ENCODE measurements at places on chromosomes 2 and 18.

- DNase-seq = no peak
These were observed 20.8 kb downstream of the GAREM2 start for GRCh38 chr2:26193578-26194231.

DNA sequence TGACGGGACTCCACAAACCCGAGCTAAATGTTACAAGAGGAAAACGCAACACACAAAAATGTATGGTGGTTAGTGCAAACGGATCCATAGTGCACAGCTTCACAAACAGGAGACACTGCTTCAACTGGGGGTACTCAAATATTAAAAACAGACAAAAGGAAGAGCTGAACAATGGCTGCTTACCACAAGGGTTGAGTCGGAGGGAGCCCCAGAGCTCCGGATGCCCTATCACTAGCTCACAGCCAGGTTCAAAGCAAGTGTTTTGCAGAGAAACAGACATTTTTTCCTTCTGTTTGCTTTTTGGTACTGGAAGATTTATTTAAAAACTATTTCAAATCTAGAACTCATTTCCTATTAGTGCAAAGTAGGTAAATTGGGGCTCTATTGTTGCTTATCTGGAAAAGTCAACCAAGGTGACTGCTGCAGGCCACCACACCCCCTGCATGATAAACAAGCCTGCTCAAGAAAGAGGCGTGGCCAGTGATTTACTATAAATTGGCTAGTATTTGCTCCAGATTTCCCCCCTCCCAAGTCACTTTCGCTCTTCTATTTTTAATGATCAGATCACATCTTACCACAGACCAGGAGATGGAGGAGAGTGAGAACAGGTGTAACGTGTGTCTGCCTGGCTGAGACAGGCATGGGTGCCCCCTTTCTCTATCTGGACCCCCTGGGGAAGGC lies 46.5 kb downstream of the ZAP70 start:
- DNase-seq = no peak

GRCh38 chr2:142615876-142616275 lies 261.6 kb upstream of the KYNU start:
- no peak for DNase-seq

DNA sequence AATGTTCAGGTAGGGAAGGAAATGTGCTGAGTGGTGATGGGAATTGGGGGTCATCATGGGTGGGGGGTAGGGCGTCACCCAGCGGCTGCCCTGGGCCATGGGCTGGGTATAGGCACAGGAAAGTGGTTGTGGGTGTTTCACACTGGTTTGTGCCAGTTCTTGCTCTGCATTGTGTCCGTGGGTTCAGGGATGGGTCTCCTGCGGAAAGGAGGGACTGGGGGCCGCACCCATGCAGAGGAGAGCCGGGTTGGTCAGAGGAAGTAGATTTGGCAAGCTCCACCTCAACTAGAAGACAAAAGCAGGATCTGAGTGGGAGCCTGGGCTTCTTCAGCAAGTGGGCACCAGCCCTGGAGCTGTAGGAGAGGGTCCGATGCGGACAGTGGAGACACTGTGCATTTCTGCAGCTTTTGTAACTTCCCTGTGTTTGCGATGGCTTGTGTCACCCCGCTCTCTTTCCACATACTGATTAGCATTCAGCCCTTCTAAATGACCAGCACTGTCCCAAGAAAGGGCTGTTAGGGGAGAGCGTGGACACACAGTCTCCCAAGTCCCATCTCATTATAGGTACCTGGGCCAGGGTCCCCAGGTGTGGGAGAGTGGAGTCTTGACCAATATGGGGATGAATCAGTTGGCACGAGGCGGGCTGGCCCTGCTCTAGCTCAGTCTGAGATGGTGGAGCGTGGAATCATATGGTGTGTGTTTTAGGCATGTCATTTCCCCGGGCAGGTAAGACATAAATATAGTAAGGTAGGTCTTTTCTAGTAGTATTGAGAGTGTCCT lies 67.2 kb downstream of the LRRFIP1 start:
- no peak for DNase-seq

DNA sequence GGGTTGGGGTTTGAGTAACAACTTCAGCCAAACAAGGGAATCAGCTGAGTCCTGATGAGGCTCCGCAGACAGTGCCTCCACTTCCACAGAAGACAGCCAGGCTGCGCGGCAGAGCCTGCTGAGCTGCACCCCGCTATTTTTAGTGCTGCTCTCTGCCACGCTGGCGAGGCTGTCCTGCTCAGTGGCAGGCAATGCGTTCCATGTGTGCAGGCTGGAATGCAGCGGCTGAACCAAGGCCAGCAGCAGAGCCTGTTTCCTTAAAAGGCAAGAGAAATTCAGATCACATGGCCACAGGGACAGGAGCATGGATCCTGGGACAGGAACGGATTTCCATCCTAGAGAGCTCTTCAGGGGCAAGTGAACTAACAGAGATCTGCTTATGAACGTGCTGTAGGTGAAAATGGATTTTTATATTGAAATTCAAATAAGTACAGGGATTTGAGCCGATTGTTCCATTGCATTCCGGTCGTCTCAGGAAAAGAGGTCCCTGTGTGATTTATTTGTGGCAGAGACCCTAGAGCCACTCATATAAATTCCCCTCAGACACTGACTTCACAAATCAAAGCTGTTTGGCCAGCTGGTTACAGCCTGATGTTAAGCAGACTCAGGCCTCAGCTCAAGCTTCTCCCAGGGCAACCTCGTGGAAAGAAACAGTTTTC lies 98.7 kb downstream of the COL6A3 start:
- DNase-seq = no peak

GRCh38 chr2:152930501-152930900 lies 212.1 kb downstream of the ARL6IP6 start:
- DNase-seq = no peak

- no peak for DNase-seq
These were observed 32.7 kb upstream of the MAP4K3 start for GRCh38 chr2:39469807-39470206.

DNA sequence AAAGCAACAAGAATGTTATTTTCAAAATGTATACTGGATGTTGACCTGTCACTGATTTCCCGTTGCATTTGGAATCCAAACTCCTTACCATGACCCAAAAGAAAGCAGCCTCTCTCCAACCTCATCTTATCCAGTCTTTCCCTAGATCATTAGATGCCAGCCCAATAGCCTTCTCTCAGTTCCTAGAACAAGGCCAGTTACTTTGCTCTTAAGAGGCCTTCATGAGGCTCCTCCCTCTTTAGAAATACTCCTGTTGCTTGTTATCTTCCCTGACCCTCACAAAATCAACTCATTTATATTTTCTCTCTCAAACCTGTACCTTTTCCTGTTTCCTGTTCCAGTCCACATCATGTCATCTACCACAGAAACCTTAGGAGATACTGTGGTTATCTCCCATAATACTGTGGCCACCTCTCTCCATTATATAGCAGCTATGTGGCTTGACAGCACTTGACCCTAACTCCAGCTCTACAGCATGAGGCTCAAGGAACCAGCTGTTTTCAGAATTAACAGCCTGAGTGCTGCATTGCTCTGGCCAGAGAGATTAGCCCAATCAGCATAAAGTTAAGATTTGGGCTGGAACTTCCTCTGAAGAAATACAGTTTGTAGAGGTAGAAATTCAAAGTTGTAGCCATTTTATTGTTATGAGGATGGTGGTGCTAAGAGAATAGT lies 22.8 kb downstream of the SRBD1 start:
- DNase-seq = no peak

- no peak for DNase-seq
These were observed 27.6 kb downstream of the SLC1A4 start for GRCh38 chr2:65016789-65017188.

GRCh38 chr2:135600915-135601314 lies 69.6 kb downstream of the R3HDM1 start:
- DNase-seq = no peak

Measured in activated CD4-positive, alpha-beta T cell treated with anti-CD3 and anti-CD28 coated beads, Interleukin-2, amount 50 U/mL, for 24 hours (primary cell).